M059J (cell line): ENCODE measurements at places on chromosomes 2 and 18. TPM values are rescaled to one million over a fixed set of nuclear protein-coding genes. Genes with fewer than 3 reads are reported as not detected.
A peak's percentile ranks its signal among the peaks of the same experiment; 100 is the strongest.

Gene STARD6
- total RNA-seq, result not detected in 2 replicates

Gene ADD2
- total RNA-seq, result 6.9 and 9.5 TPM in 2 replicates

Gene FOXI3
- total RNA-seq, result not detected in 2 replicates

Gene ITM2C
- 86.5 and 126 TPM in 2 replicates for total RNA-seq

Gene SP140
- total RNA-seq, result 2.0 and 11.8 TPM in 2 replicates

Gene FN1
- 610 and 990 TPM in 2 replicates for total RNA-seq

Gene POTEI
- total RNA-seq, result 0.02 TPM in 1 of 2 replicates, not detected in the other

Gene AGPS
- total RNA-seq, result 32.2 and 46.7 TPM in 2 replicates

Gene TEKT4
- total RNA-seq, result not detected in 2 replicates

Gene DBI
- 195 and 214 TPM in 2 replicates for total RNA-seq

Gene PTH2R
- not detected in 2 replicates for total RNA-seq

GRCh38 chr18:36752929-36753865 is 75.6 kb downstream of the TPGS2 start:
- DNase-seq, result no peak

GRCh38 chr18:51506811-51507210 is 309.3 kb upstream of the MEX3C start:
- DNase-seq, result no peak

DNA sequence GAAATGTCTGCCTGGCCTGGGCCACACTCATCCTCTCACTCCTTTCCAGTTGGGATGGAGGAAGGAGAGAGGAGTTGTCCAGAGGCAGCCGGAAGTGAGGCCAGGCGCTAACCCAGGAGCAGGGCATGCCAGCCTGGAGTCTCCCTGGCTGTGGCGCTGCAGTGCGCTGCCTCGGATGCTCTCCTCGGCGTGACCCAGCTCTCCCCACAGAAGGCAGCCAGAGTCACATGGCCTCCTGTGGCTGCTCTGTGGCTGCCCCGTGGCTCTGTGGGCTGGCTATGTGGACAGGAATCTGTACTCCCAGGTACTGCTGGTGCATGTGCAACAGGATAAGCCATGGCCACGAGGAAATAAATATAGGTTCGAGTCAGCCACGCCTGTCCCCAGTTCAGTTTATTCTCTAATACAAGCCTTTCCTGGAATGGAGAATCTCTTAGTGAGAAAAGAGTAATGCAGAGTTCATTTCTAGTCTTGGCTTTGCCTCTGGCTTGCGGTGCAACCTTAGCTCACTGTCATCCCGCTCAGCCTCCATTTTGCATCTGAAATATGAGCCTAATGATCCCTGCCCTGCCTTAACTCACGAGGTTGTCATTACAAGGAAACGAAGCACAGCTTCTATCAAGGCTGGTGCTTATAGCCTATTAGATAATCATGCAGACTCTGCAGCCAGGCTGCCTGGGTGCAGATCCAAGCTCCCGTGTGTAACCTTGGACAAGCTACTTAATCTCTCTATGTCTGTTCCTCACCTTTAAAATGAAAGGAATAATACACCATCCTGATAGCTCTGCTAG is 106.3 kb downstream of the ANTXR1 start:
- DNase-seq, result peak; percentile 40

DNA sequence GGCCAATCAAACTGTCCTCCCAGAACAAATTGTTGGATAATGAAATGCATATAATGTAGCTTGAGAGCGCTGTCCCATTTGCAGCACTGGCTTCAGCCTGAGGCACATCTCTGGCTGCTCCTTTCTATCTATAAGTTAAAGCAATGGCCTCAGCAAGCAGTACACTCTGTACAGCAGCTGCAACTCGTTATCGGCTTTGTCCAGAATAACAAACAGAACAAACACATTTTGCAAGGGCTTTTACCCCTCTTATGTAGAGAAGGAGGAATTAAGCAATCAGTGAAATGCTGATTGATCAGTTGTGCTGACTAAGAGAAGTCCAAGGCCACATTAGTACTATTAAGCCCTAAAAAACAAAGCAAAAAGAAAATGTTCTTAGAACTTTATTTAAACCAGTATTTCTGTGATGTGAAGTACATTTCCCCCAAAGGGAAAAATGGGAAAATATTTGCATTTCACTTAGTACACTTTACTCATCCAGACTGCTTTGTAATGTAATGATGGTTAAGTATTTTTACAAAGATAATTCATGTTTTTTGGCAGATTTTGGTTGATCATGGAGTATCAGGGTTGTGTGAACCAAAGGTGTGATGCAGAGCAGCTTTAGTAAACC is 15.0 kb upstream of the CPS1 start:
- DNase-seq, result no peak

- peak; percentile 89 for DNase-seq
Observed at GRCh38 chr2:201403880-201404279, 46.7 kb upstream of the FLACC1 start.

DNA sequence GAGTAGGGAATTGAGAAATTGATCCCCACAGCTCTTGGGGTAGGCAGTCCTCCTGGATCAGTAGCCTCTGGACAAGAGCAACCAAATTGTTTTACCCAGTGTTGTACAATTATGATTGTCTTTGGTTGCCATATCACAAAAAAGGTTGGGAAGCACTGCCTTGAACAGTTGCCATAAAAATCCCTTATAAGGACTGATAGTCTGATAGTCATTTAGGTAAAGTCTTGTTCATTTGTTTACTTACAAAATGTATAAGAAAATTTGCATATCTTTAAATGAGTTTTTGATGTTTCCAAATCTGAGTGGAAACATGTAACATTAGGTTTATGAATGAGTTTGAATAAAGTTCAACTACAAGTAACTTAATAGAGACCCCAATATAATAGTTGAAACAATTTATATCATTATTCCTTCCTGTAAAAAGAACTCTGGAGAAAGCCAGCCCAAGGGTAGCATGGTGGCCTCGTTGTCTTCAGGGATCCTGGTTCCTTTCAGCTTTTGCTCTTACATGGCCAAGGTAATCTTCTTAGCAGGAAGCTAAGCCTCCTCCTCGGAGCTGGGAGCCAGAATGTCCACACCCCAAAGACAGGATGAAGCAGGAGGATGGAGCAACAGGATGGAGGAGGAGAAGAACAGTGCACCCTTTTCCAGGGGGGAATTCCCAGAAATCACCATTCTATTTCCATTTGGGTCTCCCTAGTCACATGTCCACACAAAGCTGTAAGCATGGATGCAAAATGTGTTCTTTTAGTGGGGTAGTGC is 35.7 kb upstream of the NEMP2 start:
- DNase-seq, result no peak

DNA sequence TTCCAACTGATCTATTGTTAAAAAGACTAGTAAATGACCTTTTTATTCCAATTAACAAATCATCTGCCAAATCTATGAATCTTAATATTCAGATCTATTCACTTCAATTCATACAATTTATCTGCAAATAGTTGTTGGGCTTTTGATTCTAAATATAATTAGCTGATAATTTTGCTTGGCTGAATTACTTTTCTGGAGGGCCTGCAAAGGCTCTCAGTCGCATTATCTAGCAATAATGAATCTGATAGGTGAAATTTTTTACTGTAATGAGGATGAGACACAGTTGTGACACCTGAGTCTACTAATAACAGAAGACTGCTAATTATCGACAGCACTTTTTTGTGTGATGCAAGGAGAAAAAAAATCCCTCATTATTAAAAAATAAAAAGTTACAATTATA is 565.1 kb downstream of the ZEB2 start:
- DNase-seq, result no peak

GRCh38 chr2:237283131-237283928 is 130.6 kb downstream of the COL6A3 start:
- DNase-seq, result peak; percentile 66

GRCh38 chr18:41745166-41746049 is 209.6 kb upstream of the PIK3C3 start:
- DNase-seq, result peak; percentile 53

DNA sequence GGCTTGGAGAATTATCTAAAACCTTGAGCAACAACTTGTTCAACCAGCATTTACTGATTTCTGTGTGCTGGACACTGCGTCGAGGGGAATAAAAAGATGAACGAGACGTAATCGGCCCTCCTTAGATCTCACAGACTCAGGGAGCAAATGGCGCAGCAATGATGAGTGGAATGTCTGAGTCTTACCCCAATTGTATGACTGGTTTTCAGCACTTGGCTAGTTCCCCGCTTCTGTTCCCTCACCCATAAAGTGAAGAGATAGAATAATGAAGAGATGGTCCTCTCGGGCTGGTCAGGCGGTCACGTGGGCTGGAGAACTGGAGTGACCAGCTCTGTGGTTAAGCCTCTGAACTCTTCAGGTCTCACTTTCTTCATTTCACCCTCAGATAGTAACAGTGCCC is 17.3 kb upstream of the GATA6 start:
- DNase-seq, result no peak

DNA sequence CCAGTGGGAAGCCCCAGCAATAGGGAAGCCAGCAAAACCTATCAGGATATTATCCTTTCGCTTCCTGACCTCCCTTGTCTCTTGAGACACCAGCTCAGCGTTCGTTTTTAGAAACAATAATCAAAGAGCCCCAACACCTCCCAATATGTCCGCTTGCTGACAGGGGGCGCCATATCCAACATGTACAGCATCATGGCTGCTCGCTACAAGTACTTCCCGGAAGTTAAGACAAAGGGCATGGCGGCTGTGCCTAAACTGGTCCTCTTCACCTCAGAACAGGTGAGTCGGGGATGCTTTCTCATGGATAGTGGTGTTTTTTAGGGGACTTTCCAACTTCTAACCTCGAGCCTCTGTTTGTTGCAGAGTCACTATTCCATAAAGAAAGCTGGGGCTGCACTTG is 28.7 kb downstream of the GAD1 start:
- DNase-seq, result no peak

DNA sequence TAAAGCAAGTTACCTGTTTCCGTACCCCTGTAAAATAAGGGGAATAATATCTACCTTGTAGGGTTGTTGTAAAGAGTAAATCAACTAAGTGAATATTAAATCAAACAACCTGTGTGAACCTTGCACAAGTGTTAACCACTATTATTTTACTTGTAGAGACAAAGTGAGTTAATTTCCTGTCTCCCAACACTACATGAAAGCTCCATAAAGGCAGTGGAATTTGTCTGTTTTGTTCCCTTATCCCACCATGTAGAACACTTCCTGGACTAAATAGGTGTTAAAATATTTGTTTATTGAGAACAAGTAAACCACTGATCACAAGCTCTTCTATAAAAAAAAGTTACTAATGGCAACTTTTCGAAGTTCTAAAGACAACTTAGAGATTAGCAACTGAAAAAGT is 3.3 kb downstream of the ARL5A start:
- no peak for DNase-seq
